ENCODE measurements at places on chromosomes 1 and 21. TPM values are rescaled to one million over a fixed set of nuclear protein-coding genes. Genes with fewer than 3 reads are reported as not detected.

HAPLN2 gene
- 0.21 TPM for total RNA-seq

GJB3 gene
- total RNA-seq: 0.80 TPM

TRIM17 gene
- 2.6 TPM for total RNA-seq

NT5C1A gene
- total RNA-seq: not detected

CLCNKA gene
- total RNA-seq: 0.65 TPM

TRIM33 gene
- total RNA-seq: 36.4 TPM

FGR gene
- 193 TPM for total RNA-seq

DAP3 gene
- 77.7 TPM for total RNA-seq

FALEC gene
- total RNA-seq: not detected

SLAMF6 gene
- 4.8 TPM for total RNA-seq

ZNF593OS gene
- total RNA-seq: not detected

CHI3L1 gene
- total RNA-seq: 22.2 TPM

GJA4 gene
- total RNA-seq: 16.1 TPM

PRKAB2 gene
- total RNA-seq: 11.3 TPM

EXTL1 gene
- total RNA-seq: 0.24 TPM

PAQR6 gene
- total RNA-seq: 2.3 TPM

PLEKHN1 gene
- total RNA-seq: 1.2 TPM

FAM151A gene
- total RNA-seq: not detected

MAP1LC3C gene
- total RNA-seq: 10.9 TPM

CFHR1 gene
- total RNA-seq: 0.74 TPM

RHOU gene
- total RNA-seq: 22.9 TPM

FCRL3 gene
- 1.2 TPM for total RNA-seq

LIPI gene
- total RNA-seq: not detected

CYP4A11 gene
- total RNA-seq: not detected

PPP1R15B gene
- total RNA-seq: 45.3 TPM

WNT4 gene
- total RNA-seq: 3.8 TPM

FLG2 gene
- not detected for total RNA-seq

SERPINC1 gene
- total RNA-seq: 0.30 TPM

GCSAML gene
- total RNA-seq: 2.2 TPM

FAM72D gene
- 0.77 TPM for total RNA-seq

CRYZ gene
- 34.8 TPM for total RNA-seq

TDRD10 gene
- 20.2 TPM for total RNA-seq

ATP1A2 gene
- 4.5 TPM for total RNA-seq

LDLRAD1 gene
- total RNA-seq: 13.7 TPM

APOBEC4 gene
- total RNA-seq: 3.0 TPM

KRTAP13-2 gene
- total RNA-seq: not detected

CRYAA gene
- not detected for total RNA-seq

FOXD3 gene
- total RNA-seq: not detected

RIMKLA gene
- 7.1 TPM for total RNA-seq

ADORA1 gene
- 4.1 TPM for total RNA-seq

ARHGEF11 gene
- total RNA-seq: 54.5 TPM

RBM11 gene
- 2.6 TPM for total RNA-seq

VHLL gene
- not detected for total RNA-seq

PTGFR gene
- total RNA-seq: 4.5 TPM

HSF2BP gene
- total RNA-seq: 0.32 TPM

SPRR1A gene
- total RNA-seq: not detected

CDC7 gene
- total RNA-seq: 3.4 TPM

ETV3L gene
- not detected for total RNA-seq

RNU1-3 gene
- total RNA-seq: 6,803 TPM

OPTC gene
- total RNA-seq: not detected

PSMB4 gene
- total RNA-seq: 177 TPM

ADAMTS1 gene
- 59.3 TPM for total RNA-seq

LRRC8C gene
- 13.0 TPM for total RNA-seq

ZRANB2 gene
- 85.2 TPM for total RNA-seq

ARHGAP29 gene
- 63.8 TPM for total RNA-seq

LCE6A gene
- total RNA-seq: not detected

HSPA6 gene
- total RNA-seq: 13.0 TPM

TCEA3 gene
- 41.9 TPM for total RNA-seq

KRTAP20-4 gene
- total RNA-seq: not detected
